Stimulated activated CD8-positive, alpha-beta memory T cell treated with anti-CD3 and anti-CD28 coated beads, Interleukin-4, amount 100 ng/mL, for 1 hour (primary cell): ENCODE measurements at places on chromosomes 7 and 10.

DNA sequence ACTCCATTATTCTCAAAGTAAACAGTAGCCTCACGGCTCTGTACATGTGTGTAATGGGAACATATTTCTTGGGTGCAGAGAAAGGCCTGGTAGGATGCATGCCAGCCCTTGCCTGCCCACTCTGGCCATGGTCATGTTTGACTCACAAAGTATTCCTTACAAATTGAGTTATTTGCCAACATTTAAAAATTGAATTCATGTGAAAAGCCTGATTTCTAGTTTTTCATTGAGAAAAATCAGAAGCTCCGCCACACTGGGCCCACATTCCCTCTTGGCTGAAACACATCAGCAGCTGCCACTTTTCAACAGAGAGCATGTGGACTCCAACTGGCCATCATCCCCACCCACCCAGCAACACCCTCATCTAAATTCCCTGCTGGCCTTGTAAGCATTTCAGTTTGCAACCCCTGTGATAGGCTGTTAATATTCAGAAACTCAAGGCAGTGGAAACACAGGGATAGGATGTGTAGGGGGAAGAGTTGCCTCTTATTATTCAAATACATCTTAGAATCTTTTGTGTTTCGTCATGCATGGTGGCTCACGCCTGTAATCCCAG, 40.9 kb downstream of the CDH23 start:
- no peak for DNase-seq

GRCh38 chr7:128781126-128781525, 5.5 kb upstream of the OPN1SW start:
- DNase-seq, result no peak

- DNase-seq, result no peak
Measured at GRCh38 chr10:30812018-30812851, 182.7 kb upstream of the LYZL2 start.

- no peak for DNase-seq
Measured at GRCh38 chr10:98172073-98172472, 37.6 kb downstream of the R3HCC1L start.

GRCh38 chr7:153522261-153522660, 529.9 kb upstream of the DPP6 start:
- DNase-seq, result no peak

- DNase-seq, result no peak
Measured at GRCh38 chr10:109007514-109007913, 915.8 kb downstream of the XPNPEP1 start.

DNA sequence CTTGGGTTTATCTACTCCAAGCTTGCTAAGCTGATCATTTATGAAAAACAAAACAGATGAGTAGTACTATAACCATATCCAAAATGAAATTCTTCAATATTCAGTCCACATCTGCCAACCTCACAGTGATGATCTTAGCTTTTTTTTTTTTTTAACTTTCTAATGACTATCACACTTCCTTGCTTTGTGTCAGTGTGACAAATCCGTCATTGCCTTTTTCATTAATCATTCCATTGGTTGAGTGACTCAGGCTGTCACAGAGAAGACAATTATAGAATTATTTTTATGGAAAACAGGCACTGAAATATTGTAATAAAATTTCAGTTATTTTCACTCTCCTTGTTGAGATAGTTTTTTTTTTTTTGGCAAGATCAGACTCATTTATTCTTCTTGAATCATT, 70.7 kb downstream of the CPVL start:
- no peak for DNase-seq

- no peak for DNase-seq
Measured at GRCh38 chr10:78902815-78903214, 166.0 kb upstream of the ZMIZ1 start.

- DNase-seq, result no peak
Measured at GRCh38 chr7:120114626-120115025, 158.3 kb upstream of the KCND2 start.

- DNase-seq, result no peak
Measured at GRCh38 chr10:100403734-100404133, 56.7 kb downstream of the SCD start.

DNA sequence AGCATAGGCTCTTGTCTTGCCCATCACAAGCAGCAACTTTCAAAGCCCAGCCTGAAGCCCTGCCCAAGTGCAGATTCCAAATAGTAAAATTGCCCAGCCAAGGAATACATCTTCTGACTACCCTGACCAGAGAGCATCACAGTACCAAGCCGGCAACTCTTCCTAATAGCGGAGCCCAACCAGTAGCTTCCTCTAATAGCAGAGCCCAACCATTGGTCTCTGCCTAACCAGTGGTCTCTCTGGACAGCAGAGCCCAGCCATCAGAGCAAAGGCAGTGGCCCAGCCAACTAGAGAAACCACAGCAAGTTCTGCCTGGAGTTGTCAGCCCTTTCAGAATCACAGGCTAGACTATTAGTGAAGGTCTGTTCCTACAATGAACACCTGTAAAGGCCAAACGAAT, 285.6 kb downstream of the HGF start:
- no peak for DNase-seq

GRCh38 chr7:124566583-124566982, 199.0 kb downstream of the GPR37 start:
- DNase-seq, result no peak

GRCh38 chr10:8768852-8769251, 714.4 kb downstream of the GATA3 start:
- DNase-seq, result no peak

GRCh38 chr7:32582036-32582435, 86.7 kb downstream of the AVL9 start:
- DNase-seq, result no peak

DNA sequence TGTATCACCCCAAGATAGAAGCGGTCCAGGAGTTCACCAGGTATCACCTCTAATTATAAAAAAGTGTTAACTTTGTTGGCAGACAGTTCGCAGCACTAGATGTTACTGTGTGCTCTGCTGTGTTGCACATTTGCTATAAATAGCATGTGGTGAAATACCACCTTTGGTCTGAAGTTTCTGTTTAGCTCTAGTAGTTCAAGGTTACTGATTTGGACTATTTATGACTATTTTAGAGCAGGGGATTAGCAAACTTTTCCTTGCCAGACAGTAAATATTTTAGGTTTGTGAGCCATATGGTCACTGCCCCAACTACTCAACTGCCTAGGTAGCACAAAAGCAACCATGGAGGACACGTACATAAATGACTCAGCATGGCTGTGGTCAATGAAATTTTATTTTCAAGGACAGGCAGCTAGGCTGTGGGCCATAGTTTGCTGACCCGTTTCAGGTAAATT, 16.5 kb downstream of the DENND10 start:
- no peak for DNase-seq

DNA sequence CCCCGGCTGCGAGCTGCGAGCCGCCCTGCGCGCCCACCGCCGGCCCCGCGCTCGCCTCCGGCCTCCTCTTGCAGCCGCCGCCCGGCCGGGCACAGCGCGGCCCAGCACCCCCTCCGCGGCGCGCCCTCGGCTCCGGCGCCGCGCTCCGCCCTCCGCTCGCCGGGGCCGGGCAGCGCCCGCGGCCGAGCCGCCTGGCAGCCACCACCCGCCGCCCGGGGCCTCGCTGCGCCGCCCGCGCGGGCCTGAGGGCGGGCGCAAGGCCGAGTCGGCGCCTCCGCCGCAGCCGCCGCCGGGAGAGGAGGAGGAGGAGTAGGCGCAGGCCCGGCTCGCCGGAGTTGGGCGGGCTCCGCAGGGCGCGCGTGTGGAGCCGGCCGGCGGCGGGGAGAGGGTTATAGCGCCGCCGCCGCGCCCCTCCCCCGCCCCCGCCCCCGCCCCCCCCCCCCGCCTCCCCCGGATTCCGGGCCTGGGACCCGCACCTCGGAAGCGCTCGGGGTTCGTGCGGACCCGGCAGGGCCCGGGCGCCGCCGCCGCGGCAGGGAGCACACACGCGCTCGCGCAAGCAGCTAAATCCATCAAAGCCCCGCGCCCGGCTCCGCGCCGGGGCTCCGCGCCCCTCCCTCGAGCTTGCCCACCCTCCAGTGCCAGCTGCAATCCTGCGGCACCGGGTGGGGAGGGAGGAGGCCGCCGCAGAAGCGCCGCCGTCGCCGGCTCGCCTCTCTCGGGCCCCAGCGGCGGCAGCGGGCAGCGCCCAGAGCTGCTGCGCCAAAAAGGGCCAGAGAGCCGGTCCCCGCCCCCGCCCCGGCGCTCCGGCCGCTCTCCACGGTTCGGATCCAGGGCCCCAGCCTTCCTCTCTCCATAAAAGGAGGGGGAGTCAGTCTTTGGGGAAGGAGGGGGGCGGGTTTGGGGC, at the start of gene PDGFA:
PDGFA (minus strand) TSS at position 363 of the 907 bp plus-strand sequence. CDS start 845 bp downstream, outside the sequence.
- no peak for DNase-seq

DNA sequence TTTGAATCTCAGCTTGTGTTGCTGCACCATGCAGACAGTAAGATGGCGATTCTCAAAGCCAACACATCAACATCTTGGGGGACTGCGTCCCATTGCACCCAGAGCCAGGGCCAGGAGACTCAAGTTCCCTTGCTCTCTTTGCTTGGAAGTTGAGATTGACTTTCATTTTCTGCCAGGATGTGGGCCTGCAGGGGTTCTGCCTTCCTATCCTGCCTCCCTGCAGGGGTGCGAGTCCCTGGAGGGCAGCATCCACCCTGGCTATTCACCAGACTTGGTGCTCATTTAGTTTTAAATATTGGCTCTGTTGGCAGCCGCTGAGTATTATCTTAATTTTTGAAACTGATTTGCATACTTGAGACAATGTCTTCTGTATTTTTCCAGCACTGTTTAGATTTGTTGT, 451.5 kb downstream of the GLRX3 start:
- DNase-seq, result no peak

GRCh38 chr10:44069573-44069972, 315.3 kb downstream of the CXCL12 start:
- DNase-seq, result no peak

- no peak for DNase-seq
Measured at GRCh38 chr10:71974489-71975021, 10.4 kb downstream of the CHST3 start.

- no peak for DNase-seq
Measured at GRCh38 chr10:88004451-88004850, 141.0 kb downstream of the PTEN start.

DNA sequence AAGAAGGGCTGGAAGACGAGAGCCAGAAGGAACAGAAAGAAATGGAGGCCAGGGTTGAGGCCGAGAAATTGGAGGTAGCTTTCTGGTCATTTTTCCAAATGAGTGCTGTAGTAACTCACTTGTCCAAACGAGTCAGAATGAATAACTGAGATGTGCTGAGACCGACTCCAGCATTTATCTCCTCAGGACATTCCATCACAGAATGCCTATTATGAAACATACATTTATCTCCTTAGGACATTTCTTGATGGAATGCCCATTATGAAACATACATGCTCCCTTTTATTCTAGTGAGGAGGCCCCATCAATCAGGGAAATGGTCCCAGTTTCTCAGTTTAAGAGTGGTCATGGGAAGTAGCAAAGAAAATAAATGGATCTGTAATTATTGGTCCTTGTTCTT, 16.5 kb downstream of the AVL9 start:
- DNase-seq, result no peak

DNA sequence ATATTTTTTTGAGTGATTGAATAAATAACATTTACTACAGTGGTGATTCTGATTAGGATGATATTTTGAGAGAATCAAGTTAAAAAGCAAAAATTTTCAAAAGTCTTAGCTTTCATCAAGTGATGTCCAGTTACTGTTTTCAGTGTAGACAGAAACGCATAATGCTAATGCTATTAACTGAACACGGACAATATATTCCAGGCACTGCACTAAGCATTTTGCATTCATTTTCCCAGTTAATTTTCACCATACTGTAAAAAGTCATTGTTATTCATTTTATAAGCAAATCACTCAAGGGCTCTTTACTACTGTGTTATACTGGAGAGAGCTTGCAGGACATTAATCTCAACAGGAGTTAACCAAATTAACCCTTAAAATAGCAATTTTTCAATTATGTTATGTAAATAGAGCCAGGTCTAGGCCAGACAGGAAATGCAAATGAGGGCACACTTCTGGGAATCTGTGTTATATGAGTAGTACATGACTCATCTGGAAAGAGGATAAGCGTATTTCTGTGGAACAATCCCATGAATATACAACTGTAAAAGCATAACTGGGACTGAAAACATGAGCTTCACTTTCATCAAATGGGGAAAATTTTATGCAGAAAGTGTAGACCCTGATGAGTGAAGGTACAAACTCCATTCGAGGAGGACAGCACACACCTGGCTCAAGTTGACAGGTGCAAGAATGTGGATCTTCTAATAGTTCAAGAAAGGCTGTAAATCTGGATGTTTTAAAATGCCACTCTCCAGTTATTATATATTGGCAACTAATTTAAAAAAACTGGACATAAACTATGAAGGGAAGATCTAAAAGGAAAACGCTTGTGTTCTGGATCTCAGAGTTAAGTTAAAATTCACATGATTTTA, 75.4 kb downstream of the ANK3 start:
- no peak for DNase-seq

- DNase-seq, result no peak
Measured at GRCh38 chr7:48875045-48875916, 49.1 kb upstream of the CDC14C start.

DNA sequence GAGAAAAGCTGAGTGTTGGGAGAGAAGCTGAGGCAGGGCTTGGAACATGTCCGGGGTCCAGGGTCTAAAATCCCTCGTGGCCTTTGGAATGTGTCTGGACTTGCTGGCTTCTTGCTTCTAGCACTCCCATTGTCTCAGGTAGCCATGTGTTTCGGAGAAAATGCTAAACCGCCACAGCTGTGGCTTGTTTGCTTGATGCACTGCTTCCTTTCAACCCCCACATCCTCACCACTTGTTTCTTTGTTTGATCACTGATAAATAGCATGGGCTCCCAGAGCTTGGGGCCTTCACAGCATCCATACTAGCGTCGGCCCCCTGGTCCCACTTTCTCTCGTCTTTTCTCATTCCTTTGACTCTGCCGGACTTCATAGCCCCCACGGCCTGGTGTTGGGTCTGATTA, 102.7 kb downstream of the ANKRD26 start:
- DNase-seq, result no peak

DNA sequence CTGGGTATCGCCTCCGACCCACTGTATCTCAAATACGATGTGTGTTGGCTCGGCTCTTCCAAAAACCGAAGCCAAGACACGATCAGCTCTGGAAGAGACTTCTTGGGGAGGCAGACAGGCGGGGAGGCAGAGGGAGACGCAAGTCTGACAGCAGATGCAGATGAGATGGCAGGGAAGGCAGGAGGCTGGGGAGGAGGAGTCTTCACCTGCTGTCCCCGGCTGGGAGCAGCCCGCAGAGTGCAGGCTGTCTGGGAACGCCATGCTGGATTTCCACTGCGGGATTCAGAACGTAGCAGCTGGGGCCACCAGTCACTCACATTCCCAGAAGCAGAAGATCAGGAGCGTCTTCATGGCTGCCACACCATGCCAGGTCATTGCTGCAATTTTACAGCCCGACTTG, 29.4 kb downstream of the CTBP2 start:
- DNase-seq, result no peak

GRCh38 chr7:78006063-78006755, 207.6 kb downstream of the PHTF2 start:
- no peak for DNase-seq

DNA sequence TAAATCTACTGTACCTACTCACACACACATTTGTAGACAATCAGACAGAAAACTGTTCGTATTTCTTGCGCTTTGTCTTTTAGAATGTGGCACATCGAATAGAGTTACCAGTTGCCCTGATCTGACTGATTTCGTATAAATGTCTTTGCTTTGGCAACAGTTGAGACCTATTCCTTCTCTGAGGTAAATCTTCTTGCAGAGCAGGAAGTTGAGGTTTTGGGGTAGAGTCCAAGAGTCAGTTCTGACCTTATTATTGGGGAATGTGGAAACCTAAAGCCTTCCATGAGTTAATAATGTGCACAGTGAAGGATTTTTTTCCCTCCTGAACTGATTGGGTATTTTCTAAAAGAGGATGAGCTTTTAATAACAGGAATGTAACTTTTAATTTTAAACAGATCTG, 135.3 kb downstream of the KIAA1217 start:
- DNase-seq, result no peak

GRCh38 chr7:24828891-24829661, 71.8 kb upstream of the GSDME start:
- DNase-seq, result no peak
